Activated T-cell treated with anti-CD3 and anti-CD28 coated beads for 4 hours (primary cell): ENCODE measurements at places on chromosomes 7 and 10.

DNA sequence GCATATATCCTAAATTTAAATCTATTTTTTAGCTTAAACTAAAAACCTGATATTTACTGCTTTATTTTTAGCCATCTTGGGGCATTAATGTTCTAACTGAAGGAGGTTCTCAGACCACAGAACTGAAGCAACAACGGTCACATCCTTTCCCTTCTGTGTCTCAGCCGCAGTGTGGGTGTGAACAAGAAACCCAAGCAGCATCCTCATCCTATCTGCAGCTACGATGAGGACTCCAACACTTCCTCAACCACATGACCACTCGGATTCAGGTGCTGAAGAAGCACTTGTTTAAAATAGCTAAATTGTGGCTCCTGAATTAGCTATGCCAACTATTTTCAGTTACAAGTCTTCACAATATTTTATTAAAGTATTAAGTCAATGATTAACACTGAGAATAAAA, 5.3 kb downstream of the ESYT2 start:
- peak; percentile 32 for DNase-seq

GRCh38 chr7:76260171-76260703, 42.2 kb upstream of the HSPB1 start:
- peak; percentile 14 for DNase-seq

DNA sequence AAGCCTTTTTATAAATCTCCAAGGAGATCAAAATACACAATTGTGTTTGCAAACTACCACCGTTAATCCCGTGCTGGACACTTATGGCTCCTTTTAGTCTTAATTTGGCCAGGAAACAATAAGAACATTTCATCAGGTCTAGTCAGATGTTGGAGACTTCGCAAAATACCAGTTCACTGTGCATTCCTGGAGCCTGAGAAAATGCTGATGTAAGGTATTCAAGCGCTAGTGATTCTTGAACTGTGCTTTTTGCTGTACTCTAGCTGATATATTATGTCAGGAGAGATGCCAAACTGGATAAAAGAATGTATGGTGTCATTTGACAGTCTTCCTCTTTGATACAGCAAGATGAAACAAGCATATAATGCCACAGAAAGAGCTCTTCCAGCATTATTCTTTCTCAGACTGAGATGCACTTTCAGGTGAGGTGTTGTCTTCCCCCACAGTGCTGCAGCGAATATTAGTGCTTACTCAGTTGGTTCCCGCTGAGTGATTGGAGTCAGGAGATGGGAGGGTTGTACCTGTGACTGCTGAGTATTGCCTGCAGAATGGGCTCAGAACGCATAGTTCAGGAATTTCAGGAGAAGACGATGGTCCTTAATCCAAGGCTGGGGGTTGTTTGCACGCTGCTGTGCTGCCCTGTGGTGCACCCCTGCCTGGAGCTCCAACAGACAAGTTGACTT, 59.2 kb downstream of the OGDH start:
- no peak for DNase-seq

DNA sequence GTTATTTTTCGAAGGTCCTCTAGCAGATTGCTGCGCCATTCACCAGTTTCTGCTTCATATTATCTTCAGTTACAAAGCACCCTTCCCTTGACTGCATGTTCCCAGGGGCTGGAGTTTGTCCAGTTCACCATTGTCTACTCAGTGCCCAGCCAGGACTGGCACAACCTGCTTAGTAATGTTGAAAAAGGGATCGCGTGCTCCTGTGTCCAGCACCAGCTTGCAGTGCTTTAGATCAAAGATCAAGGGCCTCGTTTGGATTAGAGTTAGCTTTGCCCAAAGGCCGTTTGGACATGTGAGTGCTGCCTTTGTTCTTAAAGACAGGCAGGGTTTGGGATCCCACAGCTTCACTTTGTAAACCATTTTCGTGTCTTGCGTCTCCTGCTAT, 867 bp downstream of the ATP6V0E2 start:
- DNase-seq, result no peak

DNA sequence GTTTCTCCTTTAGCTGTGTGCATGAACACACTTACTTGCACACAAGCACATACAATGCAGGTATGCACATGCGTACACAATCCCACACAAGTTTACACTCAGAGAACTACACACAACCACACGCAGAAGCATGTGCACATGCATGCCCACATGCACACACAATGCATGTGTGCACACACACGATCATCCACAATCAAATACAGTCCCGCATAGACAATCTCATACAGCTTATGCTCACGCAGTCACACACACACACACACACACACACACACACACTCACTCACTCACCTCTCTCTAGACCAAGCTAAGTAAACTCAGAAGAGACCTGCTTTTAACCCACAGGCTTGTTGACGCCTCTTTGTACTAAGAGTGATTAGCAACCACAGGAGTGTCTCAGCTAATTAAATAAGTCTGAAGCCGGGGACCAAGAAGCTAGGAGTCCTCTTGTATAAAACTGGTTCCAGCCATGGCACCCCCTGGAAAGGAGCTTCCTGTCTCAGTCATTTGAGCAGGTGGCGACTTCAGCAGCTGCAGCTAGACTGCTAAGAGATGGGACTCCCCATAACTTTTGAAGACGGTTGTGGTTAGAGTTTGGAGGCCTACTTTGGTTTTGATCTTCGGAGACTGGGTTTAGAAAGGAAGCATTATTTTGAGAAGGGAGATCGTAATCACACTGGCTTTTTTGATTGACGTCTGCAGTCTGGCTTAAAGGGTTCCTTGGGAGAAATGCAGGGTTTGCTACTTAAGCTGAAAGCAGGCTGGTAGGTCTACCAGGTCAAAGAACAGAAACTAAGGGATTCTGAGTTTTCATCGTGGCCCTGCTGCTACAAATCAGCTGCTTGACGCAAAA, 82.3 kb upstream of the ADRB1 start:
- DNase-seq, result peak; percentile 19

DNA sequence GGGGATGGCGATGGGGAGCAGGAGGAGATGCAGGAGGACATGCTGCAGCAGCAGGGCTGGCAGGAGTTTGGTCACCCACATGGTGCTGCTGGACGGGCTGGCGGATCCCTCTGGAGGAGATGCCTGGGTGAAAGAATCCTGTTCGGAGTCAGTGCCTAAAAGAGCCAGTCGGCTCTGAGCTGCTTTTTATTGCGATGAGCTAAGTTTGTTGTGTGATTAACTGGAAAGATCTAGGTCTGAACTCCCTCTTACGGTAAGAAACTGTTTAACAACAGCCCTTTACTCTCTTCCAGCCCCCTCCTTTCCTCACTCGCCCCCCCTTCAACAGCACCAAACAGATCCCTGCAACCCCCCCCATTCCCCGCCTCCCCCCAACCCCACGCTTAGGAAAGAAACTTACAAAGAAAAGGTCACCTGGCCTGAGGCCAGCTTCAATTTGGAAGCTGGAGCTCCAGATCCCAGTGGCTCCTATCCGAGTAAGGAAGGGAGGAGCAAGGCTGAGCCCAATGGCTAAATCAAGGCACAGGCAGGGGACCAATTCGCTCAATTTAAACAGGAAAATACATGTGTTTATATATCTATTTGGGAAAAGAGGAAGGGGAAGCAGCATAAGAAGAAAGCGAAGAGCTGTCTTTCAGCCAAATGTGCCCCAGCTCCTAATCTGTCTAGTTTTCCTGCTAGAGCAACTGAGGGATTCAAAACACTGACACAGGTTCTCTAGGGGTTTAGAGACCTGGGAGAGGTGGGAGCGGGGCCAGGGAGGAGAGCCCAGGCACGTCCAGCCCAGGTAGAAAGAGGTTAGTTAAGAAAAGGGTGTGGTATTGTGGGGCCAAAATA, at the start of gene HGF:
Gene HGF, minus strand, starts transcription at position 157 of the 837 bp plus-strand sequence. Its CDS starts 76 bp downstream, at position 81.
- DNase-seq, result no peak

DNA sequence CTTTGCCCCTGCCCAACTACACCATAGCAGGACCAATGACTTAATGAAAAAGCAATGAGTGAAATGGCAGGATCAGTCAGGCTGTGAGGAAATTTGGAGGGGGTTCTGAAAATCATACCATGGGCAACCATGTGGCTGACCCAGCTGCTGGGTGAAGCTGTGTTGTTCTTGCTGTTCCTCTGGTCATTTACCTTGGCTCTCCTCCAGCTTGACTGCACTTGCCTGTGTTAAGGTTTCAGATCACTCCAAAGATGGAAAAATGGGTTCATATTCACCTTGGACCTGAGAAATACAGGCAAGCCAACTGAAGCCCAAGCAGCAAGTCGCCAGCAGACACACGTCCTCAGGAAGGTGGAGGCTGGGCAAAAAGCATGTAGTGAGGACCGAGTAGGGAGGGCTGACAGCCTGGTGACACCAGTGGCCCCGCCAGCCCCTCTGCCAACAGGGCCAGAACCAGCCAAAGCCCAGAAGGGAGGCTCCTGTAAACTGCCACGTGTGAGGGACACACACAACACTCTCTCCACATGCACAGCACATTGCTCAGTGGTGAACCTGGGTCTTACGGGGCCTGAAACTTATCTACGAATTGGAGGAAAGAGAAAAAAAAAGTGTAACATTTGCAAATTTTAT, 40.1 kb downstream of the PARP12 start:
- DNase-seq, result no peak

- DNase-seq, result no peak
Measured at GRCh38 chr10:112579578-112579977, 132.6 kb downstream of the VTI1A start.

- DNase-seq, result no peak
Measured at GRCh38 chr7:87598234-87599009, 2.3 kb downstream of the ABCB1 start.

- no peak for DNase-seq
Measured at GRCh38 chr7:85237721-85238120, 50.9 kb upstream of the SEMA3D start.

GRCh38 chr7:70704831-70705346, 427.1 kb upstream of the GALNT17 start:
- no peak for DNase-seq

- DNase-seq, result no peak
Measured at GRCh38 chr10:131242007-131242406, 69.5 kb downstream of the TCERG1L start.

- no peak for DNase-seq
Measured at GRCh38 chr10:47288916-47289495, 11.0 kb upstream of the GDF10 start.

DNA sequence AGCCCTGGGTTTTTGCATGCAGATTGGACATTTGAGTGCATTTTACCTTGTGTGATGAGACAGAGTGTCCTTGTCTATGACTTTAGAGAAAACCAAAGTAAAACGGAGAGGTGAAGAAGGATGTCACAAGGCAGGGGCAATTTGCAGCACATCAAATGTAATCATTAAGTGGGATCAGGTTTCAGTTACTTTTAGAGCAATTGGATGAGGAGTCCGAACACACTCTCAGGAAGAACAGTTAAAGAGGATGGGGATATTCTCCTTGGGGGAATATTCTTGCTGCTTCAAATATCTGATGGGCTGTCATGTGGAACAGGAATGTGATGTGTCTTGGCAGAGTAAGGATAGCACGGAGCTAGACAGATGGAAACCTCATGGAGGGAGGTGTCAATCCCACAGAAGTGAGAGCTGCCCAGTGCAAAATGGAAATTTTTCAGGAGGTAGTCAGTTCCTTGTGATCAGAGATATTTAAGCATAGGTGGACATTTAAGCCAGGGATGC, 757 bp downstream of the RAB19 start:
- no peak for DNase-seq

DNA sequence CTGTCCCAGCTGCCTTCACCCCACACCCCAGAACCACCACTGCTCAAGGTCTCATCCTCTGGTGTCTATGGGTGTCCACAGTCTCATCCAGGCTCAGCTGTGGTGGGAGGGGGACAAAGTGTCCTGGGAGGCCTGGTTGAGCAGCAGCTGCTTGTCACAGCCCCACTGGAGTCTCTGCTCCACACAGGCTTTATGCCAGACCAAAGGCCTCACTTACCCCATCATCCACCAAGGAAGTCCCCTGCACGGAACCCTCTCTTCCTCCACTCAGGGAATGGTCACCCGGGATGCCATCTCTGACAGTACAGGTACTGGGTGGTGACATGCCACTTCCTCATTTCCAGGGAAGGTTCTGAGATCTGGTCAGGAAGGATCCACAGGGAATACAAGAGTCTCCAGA, 925.4 kb upstream of the ZNF722 start:
- no peak for DNase-seq

GRCh38 chr10:113746217-113746957, 5.1 kb upstream of the PLEKHS1 start:
- no peak for DNase-seq

GRCh38 chr10:114172776-114173602, 1.0 kb downstream of the CCDC186 start:
- no peak for DNase-seq
